ENCODE measurements at places on chromosomes 13 and 19. TPM values are rescaled to one million over a fixed set of nuclear protein-coding genes. Genes with fewer than 3 reads are reported as not detected.

GRCh38 chr19:40469011-40469410 is 2.2 kb downstream of the SPTBN4 start:
- H3K4me3 ChIP-seq: peak overlapping the region; percentile 55
- no peak overlapping the region for H3K27ac ChIP-seq
- no peak for DNase-seq
- H3K27me3 ChIP-seq: peaks cover 30% of the 10 kb centered on the region
- H3K36me3 ChIP-seq: peaks cover 5% of the 10 kb centered on the region

DNA sequence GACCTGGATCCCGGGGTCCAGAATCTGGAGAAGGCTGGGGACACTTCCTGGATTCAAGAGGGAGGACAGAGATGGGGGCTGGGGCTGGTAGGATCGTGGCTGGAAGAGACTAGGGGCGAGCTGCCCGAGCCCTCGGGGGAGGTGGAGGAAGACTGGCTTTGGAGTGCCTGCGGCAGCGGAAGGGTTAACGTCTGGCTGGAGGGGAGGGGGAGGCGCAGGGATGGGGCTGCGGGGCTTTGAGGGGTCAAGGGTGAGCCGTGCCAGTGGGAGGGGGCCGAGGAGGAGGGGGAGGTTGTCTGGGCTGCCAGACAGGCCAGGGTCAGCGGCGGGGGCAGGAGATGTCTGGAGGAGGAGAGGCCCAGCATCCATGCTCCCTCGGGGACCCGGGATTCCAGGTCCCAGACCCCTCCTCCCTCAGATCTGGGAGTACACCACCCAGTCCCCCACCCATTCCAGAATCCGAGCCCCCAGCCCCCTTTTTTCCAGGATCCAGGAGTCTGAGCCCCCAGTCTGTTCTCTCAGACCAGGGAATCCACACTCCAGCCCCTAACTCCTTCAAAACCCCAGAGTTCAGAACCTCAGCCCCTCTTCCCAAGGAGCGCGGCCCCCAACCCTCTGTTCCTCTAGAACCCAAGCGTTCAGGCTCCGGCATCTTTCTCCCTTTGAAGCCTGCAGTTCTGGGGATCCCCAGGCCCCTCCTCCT is 3.2 kb upstream of the SPACA6 start:
- peak; percentile 82 for DNase-seq
- H3K36me3 ChIP-seq: peaks cover 12% of the 10 kb centered on the region
- peak overlapping the region; percentile 71 for H3K27ac ChIP-seq
- H3K4me3 ChIP-seq: peak overlapping the region; percentile 91

- no peaks in the 10 kb centered on the region for H3K27me3 ChIP-seq
- H3K27ac ChIP-seq: no peak overlapping the region
- DNase-seq: no peak
Measured at GRCh38 chr13:57612568-57612967, 19.0 kb upstream of the PCDH17 start.

DNA sequence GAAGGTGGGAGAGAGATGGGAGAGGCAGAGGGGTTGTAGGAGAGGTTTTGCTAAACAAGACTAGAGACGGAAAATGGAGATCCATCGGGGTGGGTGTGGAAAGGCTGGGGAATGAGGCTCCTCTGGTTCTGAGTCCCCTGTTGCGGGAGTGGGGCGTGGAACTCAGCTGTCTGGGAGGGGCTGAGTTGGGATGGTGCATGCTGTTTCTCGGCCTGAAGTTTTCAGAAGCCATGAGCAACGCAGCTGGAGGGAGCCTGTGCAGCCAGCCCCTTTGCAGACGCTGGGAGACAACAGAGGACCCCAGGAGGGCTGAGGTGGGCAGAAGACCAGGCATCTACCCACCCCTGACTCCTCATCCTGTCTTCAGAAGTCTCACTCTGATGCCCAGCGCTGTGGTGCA is 7.4 kb upstream of the GIPR start:
- H3K4me3 ChIP-seq: peak overlapping the region; percentile 78
- peaks cover 16% of the 10 kb centered on the region for H3K4me1 ChIP-seq
- H3K27ac ChIP-seq: peak overlapping the region; percentile 96
- DNase-seq: no peak

GRCh38 chr19:40530091-40530901 is 46.4 kb upstream of the SHKBP1 start:
- H3K4me3 ChIP-seq: peak overlapping the region; percentile 83
- H3K27me3 ChIP-seq: peaks cover 51% of the 10 kb centered on the region
- peaks cover 6% of the 10 kb centered on the region for H3K4me1 ChIP-seq
- no peaks in the 10 kb centered on the region for H3K36me3 ChIP-seq

- H3K27ac ChIP-seq: no peak overlapping the region
- no peak overlapping the region for H3K4me3 ChIP-seq
- no peak for DNase-seq
- H3K4me1 ChIP-seq: peaks cover 19% of the 10 kb centered on the region
- no peaks in the 10 kb centered on the region for H3K36me3 ChIP-seq
Measured at GRCh38 chr13:99721606-99722337, 220.5 kb downstream of the TM9SF2 start.

DNA sequence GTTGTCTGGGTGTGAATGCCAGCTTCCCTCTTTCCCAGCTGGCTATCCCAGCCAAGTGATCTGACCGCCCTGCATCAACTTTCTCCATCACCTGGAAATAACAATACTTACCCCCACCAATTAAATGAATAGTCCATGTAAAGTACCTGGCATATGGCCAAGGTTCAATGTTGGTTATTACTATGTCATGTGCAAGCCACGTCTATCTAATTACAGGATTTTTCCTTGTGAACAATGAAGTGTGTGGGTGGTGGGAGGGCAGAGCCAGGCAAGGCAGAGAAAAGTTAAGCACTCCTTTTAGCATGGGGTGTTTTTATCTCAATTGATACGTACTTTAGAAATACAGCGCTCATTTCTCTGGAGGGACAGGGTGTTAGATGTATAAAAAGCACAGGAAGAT is 121.1 kb downstream of the NHLRC3 start:
- H3K27ac ChIP-seq: no peak overlapping the region
- H3K36me3 ChIP-seq: no peaks in the 10 kb centered on the region
- H3K27me3 ChIP-seq: no peaks in the 10 kb centered on the region
- no peak overlapping the region for H3K4me3 ChIP-seq
- DNase-seq: no peak

DNA sequence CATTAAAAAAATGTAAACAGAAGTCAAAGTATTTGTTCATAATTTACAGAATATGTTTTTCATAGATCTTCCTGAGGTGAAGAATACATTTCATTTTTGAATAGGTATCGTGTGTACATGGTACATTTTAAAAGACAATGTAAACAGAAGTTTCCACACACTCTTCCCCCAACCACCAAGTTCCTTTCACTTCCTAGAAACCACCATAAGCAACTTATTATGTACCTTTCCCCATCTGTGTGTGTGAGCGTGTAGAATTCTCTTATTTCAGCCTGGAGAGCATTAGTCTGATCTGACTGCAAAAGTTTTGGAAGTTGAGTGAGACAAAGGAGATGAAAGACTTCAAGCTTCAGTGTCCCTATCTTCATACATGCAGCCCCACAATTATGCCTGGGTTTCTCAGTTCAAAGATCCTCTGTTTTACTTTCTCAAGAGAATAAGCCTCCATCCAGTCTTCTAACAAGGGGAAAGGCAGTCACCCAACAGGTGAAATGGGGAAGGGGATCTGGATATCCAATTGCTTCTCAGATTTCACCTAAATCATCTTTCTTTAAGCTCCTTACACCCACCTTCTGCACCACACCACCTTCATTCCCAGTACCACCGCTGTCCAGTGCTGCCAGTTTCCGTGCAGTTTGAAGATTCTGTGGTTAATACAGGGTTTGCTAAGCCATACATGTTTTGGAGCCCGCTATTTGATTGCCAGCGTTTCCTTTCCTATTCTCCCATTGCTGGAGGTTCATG is 2.1 kb downstream of the TEX30 start:
- H3K4me1 ChIP-seq: peaks cover 8% of the 10 kb centered on the region
- peak overlapping the region; percentile 87 for H3K4me3 ChIP-seq
- no peaks in the 10 kb centered on the region for H3K27me3 ChIP-seq
- no peak overlapping the region for H3K27ac ChIP-seq
- peaks cover 4% of the 10 kb centered on the region for H3K36me3 ChIP-seq

- H3K27ac ChIP-seq: no peak overlapping the region
- no peak for DNase-seq
- H3K27me3 ChIP-seq: no peaks in the 10 kb centered on the region
- no peaks in the 10 kb centered on the region for H3K4me1 ChIP-seq
- no peaks in the 10 kb centered on the region for H3K36me3 ChIP-seq
- H3K4me3 ChIP-seq: no peak overlapping the region
Measured at GRCh38 chr13:109301726-109302125, 484.7 kb downstream of the IRS2 start.

DNA sequence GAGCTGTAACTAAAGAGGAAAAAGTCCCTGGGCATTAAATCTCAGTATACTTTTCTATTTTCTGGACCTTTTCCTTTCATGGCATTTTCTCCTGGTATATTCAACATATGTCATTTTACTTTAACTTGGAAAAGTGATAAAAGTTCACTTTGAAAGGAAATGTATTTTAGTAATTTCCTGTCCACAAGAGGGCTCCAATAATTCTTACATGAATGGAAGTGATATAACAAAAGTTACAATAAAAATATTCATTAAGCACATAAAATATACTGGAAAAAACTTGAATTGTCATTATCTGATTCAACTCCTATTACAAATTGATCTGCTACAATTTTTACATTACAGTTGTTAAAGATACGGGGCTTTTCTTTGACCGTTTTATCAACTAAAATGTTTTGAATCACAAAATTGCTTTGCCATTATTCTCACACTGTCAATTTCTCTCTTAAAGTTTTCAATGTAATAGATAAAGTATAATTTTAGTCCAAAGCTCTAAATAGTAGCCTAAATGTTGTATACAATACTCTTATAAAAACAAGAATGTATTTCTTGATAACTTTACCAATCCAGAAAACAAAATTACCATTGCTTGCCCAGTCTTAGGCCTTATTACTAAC is 4.9 kb downstream of the UBL3 start:
- H3K27me3 ChIP-seq: no peaks in the 10 kb centered on the region
- peak overlapping the region; percentile 64 for H3K4me3 ChIP-seq
- no peak for DNase-seq
- no peak overlapping the region for H3K27ac ChIP-seq
- H3K36me3 ChIP-seq: no peaks in the 10 kb centered on the region
- peaks cover 54% of the 10 kb centered on the region for H3K4me1 ChIP-seq

- no peaks in the 10 kb centered on the region for H3K4me1 ChIP-seq
- H3K27ac ChIP-seq: no peak overlapping the region
- DNase-seq: no peak
- H3K36me3 ChIP-seq: no peaks in the 10 kb centered on the region
Measured at GRCh38 chr19:43300206-43300605, 30.9 kb upstream of the PSG9 start.

GRCh38 chr19:41131186-41131585 is 17.0 kb downstream of the CYP2F1 start:
- peaks cover 8% of the 10 kb centered on the region for H3K4me1 ChIP-seq
- H3K27me3 ChIP-seq: peaks cover 40% of the 10 kb centered on the region
- no peak for DNase-seq
- H3K36me3 ChIP-seq: no peaks in the 10 kb centered on the region
- no peak overlapping the region for H3K4me3 ChIP-seq

DCT gene
- 19.7 TPM for total RNA-seq

KIR3DL1 gene
- not detected for total RNA-seq

GDF15 gene
- 106 TPM for total RNA-seq

DNA sequence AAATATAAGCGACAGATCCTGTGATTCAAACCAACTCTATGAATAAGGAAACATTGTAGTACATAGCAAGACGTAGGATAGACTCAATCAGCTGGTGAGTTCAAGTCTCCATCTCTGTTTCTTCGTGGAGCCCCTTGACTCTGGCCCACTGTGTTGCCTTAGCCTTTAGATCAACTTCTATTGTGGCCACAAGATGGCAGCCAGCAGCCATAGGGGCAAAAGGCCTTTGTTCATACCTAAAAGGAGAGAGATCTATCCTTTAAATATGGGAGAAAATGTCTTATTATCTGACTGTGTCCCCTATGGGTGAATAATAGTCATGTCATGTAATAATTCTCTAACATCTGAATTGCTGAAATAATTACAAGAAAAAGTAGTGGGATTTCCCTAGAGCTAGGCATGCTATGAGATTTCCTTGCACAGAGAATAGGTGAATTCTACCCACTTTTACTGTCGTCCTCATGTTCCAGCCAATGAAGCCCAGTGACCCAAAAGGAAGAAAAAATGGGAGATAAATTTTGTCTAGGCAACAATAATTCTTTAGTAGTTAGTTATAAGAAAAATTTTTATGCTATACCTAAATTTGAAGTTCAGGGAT is 129.4 kb downstream of the PCDH20 start:
- no peaks in the 10 kb centered on the region for H3K36me3 ChIP-seq
- H3K27ac ChIP-seq: no peak overlapping the region
- no peaks in the 10 kb centered on the region for H3K4me1 ChIP-seq
- no peak for DNase-seq
- H3K4me3 ChIP-seq: no peak overlapping the region
- no peaks in the 10 kb centered on the region for H3K27me3 ChIP-seq

DNA sequence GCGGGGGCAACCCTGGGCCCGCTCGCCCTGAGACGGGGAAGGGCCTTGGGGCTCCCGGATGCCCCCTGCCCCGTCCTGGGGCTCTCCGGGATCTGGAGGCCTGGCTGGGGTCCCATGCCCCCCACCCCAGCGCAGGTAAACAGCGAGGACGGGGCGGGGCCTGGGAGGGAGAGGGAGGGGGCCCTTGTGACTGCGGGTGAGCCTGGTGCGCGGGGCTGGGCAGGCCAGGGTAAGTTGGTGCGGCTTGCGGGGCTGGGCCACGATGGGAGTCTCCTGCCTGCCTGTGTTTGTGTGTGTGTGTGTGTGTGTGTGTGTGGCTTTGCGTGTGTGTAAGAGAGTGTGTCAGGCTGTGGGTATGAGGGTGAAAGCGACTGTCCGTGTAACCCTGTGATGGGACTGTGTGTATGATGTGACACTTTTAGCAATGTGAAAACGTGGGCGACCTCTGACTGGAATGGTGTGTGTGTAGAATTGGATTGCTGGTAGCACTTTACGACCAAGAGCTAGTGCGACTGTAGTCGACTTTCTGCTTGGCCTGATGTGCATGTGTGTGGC is 426 bp downstream of the KLC3 start:
- H3K27ac ChIP-seq: no peak overlapping the region
- no peaks in the 10 kb centered on the region for H3K4me1 ChIP-seq
- no peak for DNase-seq
- H3K36me3 ChIP-seq: no peaks in the 10 kb centered on the region

DNA sequence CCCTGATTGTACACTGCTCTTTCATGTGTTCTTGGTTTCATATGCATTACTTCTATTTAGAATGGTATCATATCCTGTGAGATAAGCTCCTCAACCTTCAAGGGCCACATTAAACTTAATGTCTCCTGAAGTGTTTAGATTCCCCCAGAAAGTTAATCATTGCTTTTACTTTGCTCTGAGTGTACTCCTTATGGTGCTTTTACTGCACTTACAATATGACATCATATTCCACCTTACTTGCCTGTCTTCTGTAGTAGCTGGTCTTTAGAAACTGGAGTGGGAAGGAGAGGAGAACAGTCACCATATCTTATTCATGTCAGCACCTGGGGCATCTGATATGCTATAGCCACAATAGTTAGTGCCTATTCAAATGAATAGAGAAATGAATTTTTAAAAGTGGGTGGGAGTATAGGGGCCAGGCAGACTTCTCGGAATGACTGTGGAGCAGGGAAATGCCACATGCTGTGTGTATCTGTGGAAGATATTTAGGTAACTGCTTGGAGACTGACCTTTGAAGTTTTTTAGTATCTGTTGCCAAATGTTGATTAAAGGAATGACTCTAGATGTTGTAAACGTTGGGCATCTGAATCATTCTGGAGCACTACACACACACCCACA is 40.2 kb downstream of the SLAIN1 start:
- H3K27ac ChIP-seq: no peak overlapping the region
- H3K36me3 ChIP-seq: peaks cover 1% of the 10 kb centered on the region
- no peak overlapping the region for H3K4me3 ChIP-seq
